ENCODE measurements at places on chromosomes 13 and 19. TPM values are rescaled to one million over a fixed set of nuclear protein-coding genes. Genes with fewer than 3 reads are reported as not detected.

GRCh38 chr13:75153834-75154233, 328.1 kb downstream of the TBC1D4 start:
- no peak overlapping the region for H3K4me3 ChIP-seq
- no peaks in the 10 kb centered on the region for H3K36me3 ChIP-seq
- H3K27me3 ChIP-seq: peaks cover 8% of the 10 kb centered on the region
- H3K4me1 ChIP-seq: no peaks in the 10 kb centered on the region

DNA sequence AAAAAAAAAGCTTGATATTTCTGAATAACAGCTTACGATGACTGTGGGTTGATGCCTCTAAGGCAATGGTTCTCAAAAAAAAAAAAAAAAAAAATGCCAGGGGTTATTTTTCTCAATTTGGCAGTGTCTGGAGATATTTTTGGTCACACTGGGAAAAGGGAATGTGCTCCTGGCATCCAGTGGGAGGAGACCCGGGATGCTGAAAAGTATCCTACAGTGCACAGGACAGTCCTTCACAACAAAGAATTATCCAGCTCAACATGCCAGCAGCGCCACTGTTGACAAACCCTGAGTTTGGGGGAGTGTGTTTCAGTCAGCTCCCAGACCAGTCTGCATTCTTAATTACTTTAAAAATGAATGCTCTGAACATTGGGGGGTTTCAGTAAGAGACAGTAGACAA, 54.5 kb downstream of the FLT3 start:
- no peaks in the 10 kb centered on the region for H3K4me1 ChIP-seq
- no peak for DNase-seq

- no peaks in the 10 kb centered on the region for H3K36me3 ChIP-seq
- H3K4me1 ChIP-seq: peaks cover 41% of the 10 kb centered on the region
- peak; percentile 65 for DNase-seq
Observed at GRCh38 chr13:46295491-46296114, 83.9 kb downstream of the LRRC63 start.

PRRG2 gene
- 0.49 TPM for total RNA-seq

GRCh38 chr13:87754097-87754496, 82.9 kb downstream of the SLITRK5 start:
- no peaks in the 10 kb centered on the region for H3K4me1 ChIP-seq
- H3K4me3 ChIP-seq: no peak overlapping the region
- no peaks in the 10 kb centered on the region for H3K36me3 ChIP-seq
- H3K27ac ChIP-seq: no peak overlapping the region

- no peak overlapping the region for H3K27ac ChIP-seq
- H3K27me3 ChIP-seq: no peaks in the 10 kb centered on the region
- DNase-seq: no peak
- H3K4me3 ChIP-seq: no peak overlapping the region
- H3K4me1 ChIP-seq: no peaks in the 10 kb centered on the region
Observed at GRCh38 chr13:52868190-52868589, 19.8 kb upstream of the PCDH8 start.

PPP1R15A gene
- total RNA-seq: 569 TPM

- H3K27me3 ChIP-seq: no peaks in the 10 kb centered on the region
- no peaks in the 10 kb centered on the region for H3K36me3 ChIP-seq
- H3K27ac ChIP-seq: no peak overlapping the region
- H3K4me3 ChIP-seq: no peak overlapping the region
- DNase-seq: no peak
- peaks cover 7% of the 10 kb centered on the region for H3K4me1 ChIP-seq
Observed at GRCh38 chr13:108911807-108912206, 282.4 kb downstream of the MYO16 start.

DNA sequence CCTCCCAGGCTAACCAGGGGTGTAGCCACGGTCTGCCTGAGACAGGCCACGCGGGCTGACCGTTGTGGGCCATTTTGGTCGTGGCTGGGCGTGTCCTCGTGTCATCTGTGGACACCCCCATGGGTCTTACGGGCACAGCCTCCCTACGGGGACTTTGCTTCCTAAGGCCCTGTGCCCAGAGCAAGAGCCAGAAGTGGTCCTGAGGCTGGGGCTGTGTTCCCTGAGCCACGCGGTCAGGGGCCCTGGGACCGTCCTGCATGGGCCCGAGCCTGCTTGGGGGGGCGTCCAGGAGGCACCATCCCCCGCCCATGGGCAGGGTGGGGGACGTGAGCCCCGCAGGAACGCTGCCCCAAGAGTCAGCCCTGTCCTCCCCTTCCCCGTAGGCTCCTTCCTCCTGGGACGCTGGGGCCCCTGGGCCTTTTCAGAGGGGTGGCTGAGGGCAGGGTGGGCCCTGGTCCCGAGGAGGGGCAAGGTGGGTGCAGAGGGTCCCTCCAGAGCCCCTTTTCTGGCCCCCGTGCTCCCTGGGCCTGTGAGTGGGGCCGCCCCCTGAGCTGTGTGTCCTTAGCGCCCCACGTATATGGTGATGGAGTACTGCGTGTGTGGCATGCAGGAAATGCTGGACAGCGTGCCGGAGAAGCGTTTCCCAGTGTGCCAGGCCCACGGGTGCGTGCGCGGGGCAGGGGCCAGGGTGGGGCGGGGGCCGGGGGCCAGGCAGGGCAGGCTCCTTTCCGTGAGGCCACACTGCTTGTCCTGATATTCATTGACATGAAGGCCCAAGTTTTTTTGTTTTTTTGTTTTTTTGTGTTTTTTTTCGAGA, 13.4 kb downstream of the STK11 start:
- H3K4me1 ChIP-seq: peaks cover 9% of the 10 kb centered on the region
- H3K4me3 ChIP-seq: no peak overlapping the region
- H3K27me3 ChIP-seq: no peaks in the 10 kb centered on the region
- no peak for DNase-seq

Measured in CD4-positive, alpha-beta T cell (primary cell).